GM06990 (cell line): ENCODE measurements at places on chromosomes 5 and 9.
A peak's percentile ranks its signal among the peaks of the same experiment; 100 is the strongest.

- no peak for DNase-seq
Measured at GRCh38 chr5:6423327-6424109, 25.1 kb upstream of the UBE2QL1 start.

GRCh38 chr5:54616518-54617220 is 99.1 kb downstream of the SNX18 start:
- no peak for DNase-seq

DNA sequence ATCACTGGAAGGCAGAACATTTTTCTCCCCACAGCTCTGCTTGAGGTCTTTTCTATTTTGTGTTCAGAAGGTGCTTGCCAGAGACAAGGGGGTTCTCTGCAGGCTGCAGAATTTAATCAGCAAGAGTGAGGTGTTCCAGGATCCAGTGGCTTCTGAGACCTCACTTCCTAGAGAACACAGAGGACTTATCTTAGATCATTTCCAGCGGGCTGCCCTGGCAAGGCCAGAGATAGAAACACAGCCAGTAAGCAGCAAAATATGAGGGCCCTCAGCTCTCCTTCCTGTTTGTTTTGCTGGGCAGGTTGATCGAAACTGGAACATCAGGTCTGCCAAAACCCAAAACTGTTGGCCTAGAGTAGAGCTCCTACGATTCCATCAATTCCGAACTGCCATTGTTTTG is 187.3 kb downstream of the DIRAS2 start:
- DNase-seq = no peak

DNA sequence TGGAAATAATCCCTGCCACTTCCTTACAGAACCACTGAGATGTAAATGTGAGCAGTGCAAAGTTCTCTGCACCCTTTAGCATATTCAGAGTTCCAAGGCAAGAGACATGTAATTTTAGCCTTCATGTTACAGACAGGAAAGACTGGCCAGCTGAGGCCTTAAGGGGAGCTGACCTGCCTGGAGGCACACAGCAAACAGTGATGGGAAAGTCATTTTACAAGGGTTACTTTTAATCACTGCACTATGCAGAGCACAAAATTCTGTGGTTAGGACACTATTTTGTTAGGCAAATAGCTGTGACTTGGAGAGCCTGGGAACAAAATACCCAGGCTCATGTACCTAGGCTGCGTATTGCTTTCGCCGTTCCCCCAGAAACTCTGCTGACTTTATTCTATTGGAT is 30.2 kb upstream of the TNIP1 start:
- DNase-seq = no peak

- peak; percentile 72 for DNase-seq
Measured at GRCh38 chr9:17135295-17136160, 688 bp downstream of the CNTLN start.

- peak; percentile 24 for DNase-seq
Measured at GRCh38 chr5:83026516-83026915, 50.7 kb downstream of the TMEM167A start.

DNA sequence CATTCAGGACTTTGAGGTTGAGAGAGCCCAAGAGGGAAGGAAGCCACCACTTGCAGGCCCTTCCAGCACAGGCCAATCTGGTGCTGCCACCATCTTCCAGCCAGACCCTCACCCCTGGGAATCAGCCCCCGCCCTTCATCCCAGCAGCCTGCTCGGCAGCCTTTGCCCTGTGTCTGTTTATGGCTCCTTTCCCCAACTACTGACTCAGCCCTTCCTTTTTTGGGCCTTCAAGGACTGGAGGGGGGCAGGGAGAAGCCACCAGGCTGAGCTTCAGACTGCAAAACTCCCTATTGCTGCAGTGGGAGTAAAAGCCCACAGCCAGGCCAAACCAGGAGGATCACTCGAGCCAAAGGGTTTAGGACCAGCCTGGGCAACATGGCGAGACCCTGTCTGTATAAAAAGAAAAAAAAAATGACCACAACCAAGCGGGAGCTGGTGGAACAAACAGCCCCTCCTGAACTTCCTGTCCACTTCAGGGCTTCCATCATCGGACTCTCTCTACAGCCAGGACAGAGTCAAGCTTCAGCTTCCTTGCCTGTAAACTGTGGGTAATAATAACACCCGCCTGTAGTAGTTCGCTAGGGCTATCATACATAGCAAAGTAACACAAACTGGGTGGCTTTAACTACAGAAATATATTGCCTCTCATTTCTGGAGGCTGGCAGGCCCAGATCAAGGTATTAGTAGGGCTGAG is 85.9 kb upstream of the IL17B start:
- DNase-seq = no peak

GRCh38 chr9:101247297-101247696 is 137.5 kb downstream of the BAAT start:
- no peak for DNase-seq

GRCh38 chr5:141402553-141403243 is at the start of gene PCDHGA9:
Gene PCDHGA9 (plus strand): TSS chr5:141402778. CDS start chr5:141402953, 175 bp downstream.
- DNase-seq = no peak

GRCh38 chr5:17185773-17186172 is 31.7 kb upstream of the BASP1 start:
- DNase-seq = no peak

GRCh38 chr5:143372187-143372829 is 31.2 kb downstream of the NR3C1 start:
- no peak for DNase-seq

GRCh38 chr9:126343271-126343700 is 16.7 kb downstream of the MVB12B start:
- DNase-seq = no peak

DNA sequence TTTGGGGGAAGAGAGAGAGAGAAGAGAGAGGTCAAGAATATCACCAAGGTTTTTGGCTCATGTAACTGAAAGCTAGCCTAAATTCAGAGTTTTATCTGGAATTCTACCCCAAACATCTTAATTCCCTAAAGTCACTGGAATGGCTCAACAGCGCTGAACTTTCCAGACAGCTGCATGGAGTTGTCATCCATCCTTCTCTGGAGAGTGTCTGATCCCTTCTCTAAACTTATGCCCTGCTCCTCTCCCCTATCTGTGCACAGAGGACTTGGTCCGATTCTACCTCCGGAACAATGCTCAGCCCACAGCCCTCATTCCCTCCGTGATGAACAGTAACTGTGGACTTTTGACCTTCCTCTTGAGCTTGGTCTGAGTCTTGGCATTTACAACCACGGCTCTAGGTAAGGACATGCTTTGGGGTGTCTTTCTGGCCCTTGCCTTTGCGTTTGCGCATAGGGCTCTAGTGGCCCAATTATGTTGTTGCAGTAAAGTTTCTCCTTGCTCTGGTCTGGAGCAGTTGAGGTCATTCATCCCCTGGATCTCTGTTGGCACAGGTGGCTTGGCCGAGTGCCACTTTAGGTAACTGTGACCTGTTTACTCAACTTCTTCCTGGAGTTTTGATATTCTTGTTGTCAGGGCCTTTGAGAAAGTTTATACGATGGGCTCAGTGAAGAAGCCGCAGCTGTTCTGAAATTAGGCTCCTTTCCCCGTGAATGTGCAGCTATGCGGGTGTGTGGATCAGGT is 18.3 kb upstream of the CD180 start:
- no peak for DNase-seq

- no peak for DNase-seq
Measured at GRCh38 chr5:141223112-141223783, at the start of gene PCDHB14. Gene PCDHB14 (plus strand): TSS chr5:141223343. CDS start chr5:141223506, 163 bp downstream.

DNA sequence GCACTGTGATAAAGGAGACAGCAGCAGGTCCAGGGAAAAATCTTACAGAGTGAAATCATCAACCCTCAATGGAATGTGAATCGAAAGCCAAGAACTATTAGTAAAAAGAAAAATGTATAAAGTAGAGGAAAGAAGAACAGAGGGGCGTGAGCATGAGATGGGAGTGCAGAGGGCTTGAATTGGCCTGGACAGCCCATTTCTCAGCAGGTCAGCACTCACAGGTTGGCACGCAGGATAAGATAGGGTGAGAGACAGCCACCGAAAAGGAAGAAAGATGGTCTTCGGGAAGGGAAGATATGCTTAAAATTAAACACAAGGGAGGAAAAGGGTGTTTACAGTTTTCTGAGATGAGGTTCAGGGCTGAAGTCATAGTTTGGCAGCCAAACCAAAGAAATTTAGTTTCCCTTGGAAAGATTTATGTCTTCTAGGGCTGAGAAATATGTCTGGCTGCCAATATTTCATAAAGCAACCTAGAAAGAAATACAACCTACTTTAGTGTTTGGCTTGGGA is 524.7 kb downstream of the SPATA31D1 start:
- DNase-seq = no peak

- no peak for DNase-seq
Measured at GRCh38 chr5:22070186-22070728, 782.9 kb downstream of the CDH12 start.

DNA sequence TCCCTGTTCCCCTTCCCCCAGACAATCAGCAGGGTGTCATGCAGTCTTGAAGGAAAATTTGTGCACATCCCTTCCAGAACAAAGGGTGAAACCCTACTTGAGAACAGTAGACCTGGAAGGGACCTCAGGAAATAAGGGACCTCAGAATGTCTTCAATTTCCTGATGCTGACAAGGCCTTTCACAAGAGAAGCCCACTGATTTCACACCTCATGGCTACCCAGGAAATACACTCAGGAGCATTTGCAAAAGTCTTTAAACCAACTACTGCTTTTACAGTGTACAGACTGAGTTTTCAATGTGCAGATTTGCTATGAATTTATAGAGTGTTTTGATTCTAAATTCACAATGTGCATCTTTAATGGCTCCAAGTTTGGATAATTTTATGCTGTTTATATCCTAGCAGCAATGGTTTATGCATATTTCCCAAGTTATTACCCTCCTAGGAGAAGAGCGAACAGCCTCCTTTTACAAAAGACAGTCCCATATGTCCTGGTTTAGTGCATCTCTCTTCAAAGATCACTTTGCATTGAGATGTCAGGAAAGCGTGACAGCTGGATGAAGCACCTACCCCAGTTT is 74.8 kb downstream of the GALNT10 start:
- DNase-seq = no peak

GRCh38 chr5:142521706-142522105 is 164.2 kb downstream of the FGF1 start:
- no peak for DNase-seq

DNA sequence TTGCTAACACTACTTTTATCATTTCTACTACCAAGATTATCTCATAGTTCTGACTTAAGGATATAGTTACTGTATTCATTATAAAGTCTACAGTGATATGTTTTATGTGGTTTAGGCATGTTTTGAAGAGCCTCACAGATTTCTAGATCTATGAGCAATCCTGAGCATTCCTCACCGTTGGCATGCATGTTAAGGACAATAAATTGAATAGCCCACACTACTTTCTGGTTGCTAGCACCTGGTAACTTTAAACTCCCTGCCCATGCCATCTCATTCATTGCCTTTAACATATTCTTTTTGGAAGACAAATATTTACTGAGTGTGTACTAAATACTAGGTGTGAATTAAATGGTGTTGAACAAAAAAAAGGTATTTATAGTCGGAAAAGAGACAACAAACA is 868.1 kb upstream of the CDH9 start:
- no peak for DNase-seq
